Activated CD8-positive, alpha-beta T cell treated with anti-CD3 and anti-CD28 coated beads, Interleukin-2, amount 10 ng/mL, durations not matched to agents 7 days and 5 days (primary cell): ENCODE measurements at places on chromosomes 3 and 15. TPM values are rescaled to one million over a fixed set of nuclear protein-coding genes. Genes with fewer than 3 reads are reported as not detected.

GRCh38 chr3:166837535-166837934 lies 542.6 kb downstream of the ZBBX start:
- no peaks in the 10 kb centered on the region for H3K4me1 ChIP-seq
- no peaks in the 10 kb centered on the region for H3K36me3 ChIP-seq
- H3K4me3 ChIP-seq, result no peak overlapping the region
- no peak overlapping the region for H3K27ac ChIP-seq
- no peaks in the 10 kb centered on the region for H3K27me3 ChIP-seq

SRGAP3 gene
- total RNA-seq, result 5.3 TPM

GRCh38 chr15:89554247-89554646 lies 21.0 kb upstream of the TICRR start:
- no peak for DNase-seq
- no peak overlapping the region for H3K4me3 ChIP-seq
- H3K27ac ChIP-seq, result no peak overlapping the region
- H3K36me3 ChIP-seq, result no peaks in the 10 kb centered on the region
- H3K4me1 ChIP-seq, result no peaks in the 10 kb centered on the region
- peaks cover 4% of the 10 kb centered on the region for H3K27me3 ChIP-seq

DNA sequence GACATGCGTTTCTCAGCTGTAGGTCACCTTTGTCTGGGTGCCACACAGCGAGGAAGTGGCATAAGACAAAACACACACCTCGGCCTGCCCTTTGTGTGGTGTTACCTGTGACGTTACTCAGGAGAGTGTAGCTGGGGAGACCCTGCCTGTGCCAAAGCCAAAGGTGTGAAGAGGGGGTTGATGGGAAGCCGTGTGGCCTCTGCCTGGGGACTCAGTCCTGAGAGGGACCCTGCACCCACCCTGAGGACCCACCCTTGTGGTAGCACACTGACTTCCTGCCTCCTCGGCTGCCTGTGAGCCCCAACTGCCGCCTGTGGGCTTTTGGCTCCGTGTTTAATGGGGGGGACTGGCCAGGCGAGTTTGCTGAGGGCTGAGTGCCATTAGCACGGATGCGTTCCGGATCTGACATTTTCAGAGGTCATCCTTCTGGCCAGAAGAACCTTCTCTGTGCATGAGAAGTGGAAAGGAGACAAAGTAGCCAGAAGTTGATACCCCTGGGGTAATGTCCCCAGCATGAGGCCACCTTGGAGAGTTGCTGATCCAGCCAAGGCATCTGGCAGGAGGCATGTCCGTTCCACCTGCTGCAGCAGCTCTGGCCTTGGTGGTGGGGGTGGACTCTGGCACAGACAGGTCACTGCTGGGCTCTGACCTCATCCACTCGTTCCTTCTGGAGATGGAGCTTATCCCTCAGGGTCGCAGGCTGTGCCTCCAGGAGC lies 51.8 kb upstream of the FURIN start:
- peak; percentile 45 for DNase-seq
- H3K27me3 ChIP-seq, result no peaks in the 10 kb centered on the region
- peaks cover 91% of the 10 kb centered on the region for H3K4me1 ChIP-seq
- peak overlapping the region; percentile 15 for H3K4me3 ChIP-seq
- H3K27ac ChIP-seq, result peak overlapping the region; percentile 86

GRCh38 chr3:52456169-52456799 lies 880 bp downstream of the NISCH start:
- no peaks in the 10 kb centered on the region for H3K27me3 ChIP-seq
- peaks cover 29% of the 10 kb centered on the region for H3K36me3 ChIP-seq
- H3K4me3 ChIP-seq, result peak overlapping the region; percentile 91
- peak overlapping the region; percentile 95 for H3K27ac ChIP-seq

DNA sequence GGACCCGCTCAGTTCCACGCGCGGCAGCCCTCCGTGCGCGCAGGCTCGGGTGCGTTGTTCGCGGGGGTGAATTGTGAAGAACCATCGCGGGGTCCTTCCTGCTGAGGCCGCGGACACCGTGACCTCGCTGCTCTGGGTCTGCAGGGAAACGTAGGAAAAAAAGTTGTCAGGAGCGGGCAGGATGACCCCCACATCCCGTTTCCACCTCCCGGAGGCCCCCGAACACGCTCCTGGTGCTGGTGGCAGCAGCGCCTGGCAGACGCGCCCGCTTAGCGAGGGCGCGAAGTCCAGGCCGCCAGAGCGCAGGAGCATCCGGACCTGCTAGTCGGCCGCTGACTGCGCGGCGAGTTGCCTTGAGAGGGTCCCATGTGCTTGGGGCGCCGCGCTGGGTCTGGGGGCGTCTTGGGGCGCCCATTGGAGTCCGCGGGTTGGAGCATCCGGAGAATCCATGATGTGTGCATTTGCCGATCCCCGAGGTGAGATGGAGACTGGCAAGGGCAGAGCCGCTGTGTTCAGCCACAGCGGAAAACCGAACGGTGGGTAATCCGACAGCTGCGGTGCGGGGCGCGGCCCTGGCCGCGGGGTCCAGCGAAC lies 520 bp downstream of the GREM1 start:
- peak overlapping the region; percentile 35 for H3K4me3 ChIP-seq
- H3K27me3 ChIP-seq, result peaks cover 73% of the 10 kb centered on the region
- no peak overlapping the region for H3K27ac ChIP-seq
- H3K36me3 ChIP-seq, result no peaks in the 10 kb centered on the region
- peaks cover 31% of the 10 kb centered on the region for H3K4me1 ChIP-seq

DNA sequence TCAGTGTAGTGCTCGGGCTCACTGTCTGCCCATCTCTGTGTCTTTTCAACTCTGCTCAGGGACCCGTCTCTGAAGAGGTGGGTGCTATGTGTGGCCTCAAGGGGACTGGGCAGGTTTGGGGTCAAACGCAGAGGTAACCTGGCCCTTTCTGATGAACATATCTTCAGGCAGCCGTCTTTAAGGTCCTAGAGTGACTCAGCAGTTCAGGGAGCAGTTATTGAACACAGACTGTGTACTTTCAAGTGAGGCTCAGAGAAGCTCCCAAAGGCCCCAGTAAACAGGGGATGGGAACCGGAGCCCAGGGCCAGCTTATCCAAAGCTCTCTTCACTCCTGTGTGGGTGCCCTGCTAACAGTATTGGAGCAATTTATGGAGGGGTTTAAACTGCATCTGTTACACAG lies 73.1 kb downstream of the WDR76 start:
- H3K4me3 ChIP-seq, result no peak overlapping the region
- H3K4me1 ChIP-seq, result peaks cover 4% of the 10 kb centered on the region
- DNase-seq, result no peak
- H3K36me3 ChIP-seq, result no peaks in the 10 kb centered on the region
- H3K27me3 ChIP-seq, result no peaks in the 10 kb centered on the region

DNA sequence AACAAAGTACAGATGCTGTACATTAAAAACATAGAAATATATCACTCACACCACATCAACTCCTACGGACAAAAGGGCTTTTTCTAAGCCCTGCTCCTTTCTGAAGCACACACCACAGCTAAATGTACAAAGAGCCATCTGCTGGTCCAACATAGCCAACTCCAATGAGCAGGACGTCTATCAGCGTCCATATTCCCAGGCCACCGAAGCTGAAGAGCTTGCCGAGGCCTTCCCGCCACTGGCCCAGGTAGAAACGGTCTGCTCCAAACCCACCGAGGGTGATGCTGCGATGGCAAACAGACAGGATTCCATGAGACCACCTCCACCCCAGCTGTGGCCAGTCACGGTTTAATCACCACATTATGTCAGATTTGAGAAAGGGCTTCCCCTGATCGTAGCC lies 9.8 kb downstream of the TM2D3 start:
- H3K4me3 ChIP-seq, result no peak overlapping the region
- H3K27ac ChIP-seq, result peak overlapping the region; percentile 61
- H3K36me3 ChIP-seq, result peaks cover 64% of the 10 kb centered on the region
- peaks cover 17% of the 10 kb centered on the region for H3K4me1 ChIP-seq

TF gene
- 0.05 TPM for total RNA-seq

DNA sequence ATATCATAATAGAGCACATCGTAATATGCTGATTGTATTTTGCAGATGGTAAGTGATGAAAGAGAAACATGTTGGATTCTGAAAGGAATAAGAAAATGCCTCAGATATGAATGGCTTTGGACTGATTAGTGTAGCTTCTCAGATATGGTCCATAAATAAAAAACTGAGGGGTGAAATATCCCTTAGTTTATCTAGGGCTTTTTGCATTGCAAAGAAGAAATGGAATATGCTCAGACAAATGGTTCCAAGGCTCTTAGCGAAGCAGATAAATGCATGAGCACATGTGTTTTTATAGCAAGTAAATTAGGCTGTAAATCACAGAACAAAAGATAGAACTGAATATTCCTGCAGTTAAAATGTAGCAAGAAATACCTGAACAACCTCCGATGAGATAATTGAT lies 820.9 kb upstream of the GRM7 start:
- no peak for DNase-seq
- H3K36me3 ChIP-seq, result no peaks in the 10 kb centered on the region
- H3K4me3 ChIP-seq, result no peak overlapping the region

TUSC7 gene
- not detected for total RNA-seq

DNA sequence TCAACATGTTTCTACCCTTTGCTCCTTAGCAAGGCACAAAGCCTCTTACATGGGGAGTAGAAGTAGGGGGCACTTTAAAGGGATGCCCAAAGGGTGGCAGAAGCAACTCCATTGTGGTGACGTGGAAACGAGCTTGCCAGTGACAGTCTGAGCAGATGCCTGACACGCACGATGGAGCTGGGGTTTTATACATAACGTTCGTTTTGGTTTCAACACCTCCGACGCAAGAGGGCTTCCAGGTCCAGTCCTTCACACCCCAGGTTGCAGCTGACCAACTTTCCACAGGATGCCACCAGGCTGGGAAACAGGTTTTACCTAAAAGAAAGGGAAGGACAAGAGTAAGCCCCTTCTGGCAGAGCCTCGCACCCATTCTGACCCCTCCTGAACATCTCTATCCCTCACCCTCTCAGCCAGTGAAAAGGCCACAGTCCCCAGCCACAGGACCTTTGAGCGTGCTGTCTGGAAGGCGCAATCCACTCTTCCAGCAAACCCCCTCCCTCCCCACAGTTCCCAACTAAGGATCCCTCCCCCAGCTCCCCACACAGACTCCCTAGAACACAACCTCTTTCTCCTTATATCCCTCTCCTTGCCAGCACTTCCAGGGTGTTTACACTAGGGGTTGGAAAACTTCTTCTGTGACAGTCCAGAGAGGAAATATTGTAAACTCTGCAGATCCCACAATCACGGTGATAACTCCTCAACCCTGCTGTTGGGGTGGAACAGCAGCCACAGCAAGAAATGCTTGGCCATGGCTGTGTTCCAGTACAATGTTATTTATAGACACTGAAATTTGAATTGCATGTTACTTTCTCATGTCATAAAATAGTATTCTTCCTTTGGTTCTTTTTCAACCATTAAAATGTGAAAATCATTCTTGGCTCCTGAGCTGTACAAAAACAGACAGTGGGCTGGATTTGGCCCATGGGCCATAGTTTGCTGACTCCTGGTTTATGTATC lies 36.2 kb downstream of the FAM174B start:
- no peak overlapping the region for H3K27ac ChIP-seq
- no peaks in the 10 kb centered on the region for H3K36me3 ChIP-seq
- no peak for DNase-seq
- H3K4me3 ChIP-seq, result no peak overlapping the region
- H3K4me1 ChIP-seq, result no peaks in the 10 kb centered on the region
- no peaks in the 10 kb centered on the region for H3K27me3 ChIP-seq

DNA sequence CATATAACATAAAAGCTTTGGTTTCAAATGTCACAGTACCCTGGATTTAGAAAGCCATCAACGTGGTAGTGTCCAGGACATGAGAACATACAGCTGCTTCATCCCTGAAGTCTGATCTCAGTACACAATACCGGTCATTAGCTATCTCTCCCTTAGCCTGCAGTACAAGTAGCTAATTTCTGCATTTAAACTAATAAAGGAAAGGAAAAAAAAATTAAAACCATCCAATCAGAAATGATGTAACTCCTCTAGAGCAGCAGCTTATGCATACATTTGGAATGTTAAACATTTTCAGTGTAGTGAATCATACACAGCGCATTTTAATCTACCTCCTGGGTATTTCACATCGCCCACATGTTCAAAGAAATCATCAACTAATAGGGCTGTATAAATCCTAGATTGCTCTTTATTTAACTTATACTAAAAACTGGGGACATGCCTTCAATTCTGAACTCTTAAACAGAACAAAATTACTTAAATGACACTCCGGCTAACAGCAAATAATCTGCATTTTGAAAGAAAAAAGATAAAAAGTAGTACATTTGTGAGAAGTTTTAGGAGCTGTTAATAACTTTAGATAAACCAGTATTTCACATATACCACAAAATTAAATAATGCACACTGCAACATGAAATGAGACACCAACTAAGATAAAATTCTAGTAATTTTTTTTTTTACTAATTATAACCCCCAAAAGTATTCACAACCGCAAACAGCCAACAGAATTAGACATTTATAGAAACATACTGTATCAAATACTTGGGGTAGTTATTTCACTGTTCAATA lies 3.7 kb downstream of the IGF2BP2 start:
- DNase-seq, result no peak
- no peak overlapping the region for H3K4me3 ChIP-seq
- no peaks in the 10 kb centered on the region for H3K36me3 ChIP-seq
- H3K27me3 ChIP-seq, result peaks cover 47% of the 10 kb centered on the region
